Activated naive CD8-positive, alpha-beta T cell treated with anti-CD3 and anti-CD28 coated beads for 36 hours (primary cell): ENCODE measurements at places on chromosomes 4 and X. TPM values are rescaled to one million over a fixed set of nuclear protein-coding genes. Genes with fewer than 3 reads are reported as not detected.

GRCh38 chr4:138063581-138063980 lies 178.6 kb downstream of the SLC7A11 start:
- no peak for DNase-seq

The SSX1 gene
- not detected for total RNA-seq

DNA sequence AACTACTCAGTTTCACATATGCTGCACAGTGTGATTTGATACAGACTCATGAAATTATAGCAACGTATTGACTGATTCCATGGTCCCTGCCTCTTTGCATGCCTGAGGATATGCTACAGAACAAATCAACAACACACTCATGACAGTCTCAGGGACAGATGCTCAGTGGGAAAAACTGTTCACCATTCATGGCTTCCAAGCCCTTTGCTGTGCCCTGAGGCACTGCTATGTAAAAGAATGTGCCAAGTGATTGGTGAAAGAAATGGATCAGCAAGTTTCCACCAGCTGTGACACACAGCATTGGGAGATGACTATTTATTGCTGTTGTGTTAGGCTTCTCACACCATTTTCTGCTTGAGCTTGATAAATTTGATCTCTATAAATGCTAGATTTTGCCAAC lies 825.6 kb upstream of the INTU start:
- no peak for DNase-seq

- no peak for DNase-seq
Measured at GRCh38 chrX:109357706-109358105, 124.2 kb downstream of the GUCY2F start.

GRCh38 chr4:160414496-160414895 lies 1311.6 kb downstream of the RAPGEF2 start:
- DNase-seq = no peak

DNA sequence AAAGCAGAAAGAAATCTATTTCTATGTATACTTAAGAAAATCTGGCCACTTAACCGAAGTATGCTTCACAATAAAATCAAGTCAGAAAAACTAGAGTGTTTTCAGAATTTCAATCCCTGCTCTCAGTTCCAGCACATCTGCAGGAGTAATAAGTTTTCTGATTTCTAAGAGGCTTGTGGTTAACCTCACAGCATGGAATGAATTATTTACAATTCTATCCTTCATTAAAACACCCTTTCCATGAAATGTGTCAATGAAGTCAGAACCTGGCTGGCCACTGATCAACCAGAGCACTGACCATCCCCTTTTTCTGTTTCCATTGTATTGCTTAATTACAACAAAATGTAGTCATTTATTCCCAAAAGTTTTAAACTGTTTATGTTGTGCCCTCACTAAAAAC lies 781.4 kb upstream of the INTU start:
- DNase-seq = no peak
